Omental fat pad (tissue), 4 donors: ENCODE measurements at places on chromosomes 7 and 10.

GRCh38 chr10:17278607-17279240, 50.7 kb downstream of the VIM start:
- DNase-seq: no peak

DNA sequence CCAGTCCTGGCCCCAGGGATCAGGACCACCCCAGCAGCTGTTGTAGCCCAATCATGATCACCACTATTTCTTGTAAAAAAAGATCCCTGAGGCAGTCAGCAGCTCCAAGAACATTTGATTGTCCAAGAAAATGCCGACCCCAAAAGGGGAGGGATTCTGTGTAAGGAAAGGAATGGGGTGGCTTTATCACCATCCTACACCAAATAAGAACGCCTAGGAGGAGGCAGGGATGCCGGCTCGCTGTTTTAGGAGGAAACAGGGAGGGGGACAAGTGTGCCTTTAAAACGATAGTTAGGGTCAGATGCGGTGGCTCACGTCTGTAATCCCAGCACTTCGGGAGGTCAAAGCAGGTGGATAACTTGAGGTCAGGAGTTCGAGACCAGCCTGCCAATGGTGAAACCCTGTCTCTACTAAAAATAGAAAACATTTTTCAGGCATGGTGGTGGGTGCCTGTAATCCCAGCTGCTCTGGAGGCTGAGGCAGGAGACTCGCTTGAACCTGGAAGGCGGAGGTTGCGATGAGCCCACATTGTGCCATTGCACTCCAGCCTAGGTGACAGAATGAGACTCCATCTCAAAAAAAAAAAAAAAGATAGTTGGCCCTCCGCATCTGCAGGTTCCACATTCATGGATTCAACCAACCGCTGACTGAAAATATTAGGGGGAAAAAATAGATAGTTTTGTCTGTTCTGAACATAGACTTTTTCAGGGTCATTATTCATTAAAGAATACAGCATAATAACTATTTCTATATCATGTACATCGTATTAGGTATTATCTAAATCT, 63.6 kb downstream of the PDIA4 start:
- DNase-seq: no peak

GRCh38 chr10:4294996-4295792, 510.2 kb upstream of the KLF6 start:
- no peak for DNase-seq

- no peak for DNase-seq
These were observed 37.4 kb upstream of the GSAP start for GRCh38 chr7:77453531-77453930.

DNA sequence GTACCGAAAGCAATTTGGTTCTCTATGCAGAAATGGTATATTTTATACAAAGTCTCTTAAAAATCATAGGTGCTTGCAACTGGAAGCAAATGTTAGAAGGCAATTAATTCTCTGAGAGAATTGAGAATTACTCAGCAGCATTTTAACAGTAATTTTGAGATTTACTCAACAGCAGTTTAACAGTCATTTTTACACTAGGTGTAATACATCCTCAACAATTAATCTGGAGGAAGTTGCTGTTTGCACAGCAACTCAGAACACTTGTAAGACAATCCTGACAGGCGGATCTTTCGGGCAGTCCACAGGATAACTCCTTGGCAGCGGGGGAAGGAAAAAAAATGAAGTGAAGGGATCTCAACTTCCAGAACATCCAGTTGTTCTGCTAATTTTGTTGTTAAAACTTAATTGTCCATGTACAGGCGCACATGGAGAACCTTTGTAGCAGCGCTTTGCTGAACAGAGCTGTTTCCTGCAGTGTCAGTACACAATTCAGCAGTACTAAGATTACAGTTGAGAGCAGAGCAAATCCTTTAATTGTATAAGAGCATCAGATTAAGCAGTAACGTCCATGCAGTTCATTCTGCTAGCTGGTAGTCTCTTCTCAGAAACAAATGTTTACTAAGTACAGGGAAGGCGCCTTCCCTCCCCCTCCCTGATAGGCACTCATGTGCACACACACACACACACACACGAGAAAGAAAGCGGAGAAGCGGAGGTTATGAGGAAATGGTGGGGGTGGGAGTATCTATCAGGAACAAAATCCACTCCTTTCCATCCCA, 43.8 kb downstream of the ENO4 start:
- no peak for DNase-seq

- no peak for DNase-seq
These were observed 22.6 kb downstream of the TMEM254 start for GRCh38 chr10:80100861-80101695.

DNA sequence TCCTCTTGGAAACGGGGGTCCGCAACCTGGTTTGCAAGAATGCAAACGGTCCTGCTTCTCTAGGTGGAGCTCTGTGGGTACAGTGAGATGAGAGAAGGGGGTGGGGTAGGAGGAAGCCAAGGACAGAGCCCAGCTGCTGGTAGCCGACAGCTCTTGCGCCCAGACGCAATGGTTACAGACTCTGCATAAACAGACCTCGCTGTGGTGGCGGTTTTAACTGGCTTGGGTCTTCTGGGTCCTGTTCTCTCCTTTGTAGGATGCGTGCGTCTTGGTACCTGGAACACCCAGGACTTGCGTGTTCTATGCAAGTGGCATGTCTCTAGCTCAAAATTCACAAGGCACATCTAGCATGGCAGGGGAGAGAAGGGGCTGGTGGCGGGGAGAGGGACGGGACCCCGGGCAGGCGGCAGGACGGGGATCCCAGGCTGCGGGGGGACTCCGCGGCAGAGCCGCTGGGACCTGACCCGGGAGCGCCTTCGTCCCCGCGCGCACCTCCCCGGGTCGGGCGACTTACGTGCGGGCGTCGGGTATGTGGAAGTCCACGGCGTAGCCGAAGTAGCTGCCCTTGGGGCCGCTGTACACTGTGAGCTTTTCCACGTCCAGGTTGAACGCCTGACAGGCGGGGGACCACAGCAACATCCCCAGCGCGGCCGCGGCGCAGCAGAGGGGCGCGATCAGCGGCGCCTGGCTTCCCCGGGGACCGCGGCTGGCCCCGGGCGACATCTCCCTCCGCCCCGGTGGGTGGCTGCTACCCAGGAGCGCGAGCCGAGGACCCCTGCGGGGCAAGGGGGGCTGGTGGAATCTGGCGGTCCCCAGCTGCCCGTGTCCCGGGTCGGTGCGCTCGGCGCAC, 448 bp downstream of the ITGA8 start:
- DNase-seq: no peak

GRCh38 chr10:29355411-29355991, 66.6 kb downstream of the LYZL1 start:
- DNase-seq: no peak

DNA sequence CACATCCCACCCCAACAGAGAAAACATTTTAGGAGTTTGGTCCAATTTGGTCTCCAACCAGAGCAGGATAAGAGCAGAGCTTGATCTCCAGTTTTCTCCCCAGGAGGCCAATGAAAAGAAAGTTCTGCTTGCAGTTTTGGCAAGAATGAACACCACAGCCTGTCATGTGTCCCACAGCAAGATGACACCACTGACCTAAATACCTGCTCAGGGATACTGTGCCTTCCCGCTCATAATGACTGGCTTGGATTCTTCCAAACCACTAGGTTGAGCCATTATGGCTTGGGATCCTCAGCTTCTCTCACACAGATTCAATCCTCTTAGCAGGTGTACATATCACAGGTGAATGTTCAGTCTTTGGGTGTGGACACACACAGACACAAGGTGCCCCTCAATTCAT, 53.3 kb downstream of the C10orf90 start:
- no peak for DNase-seq

DNA sequence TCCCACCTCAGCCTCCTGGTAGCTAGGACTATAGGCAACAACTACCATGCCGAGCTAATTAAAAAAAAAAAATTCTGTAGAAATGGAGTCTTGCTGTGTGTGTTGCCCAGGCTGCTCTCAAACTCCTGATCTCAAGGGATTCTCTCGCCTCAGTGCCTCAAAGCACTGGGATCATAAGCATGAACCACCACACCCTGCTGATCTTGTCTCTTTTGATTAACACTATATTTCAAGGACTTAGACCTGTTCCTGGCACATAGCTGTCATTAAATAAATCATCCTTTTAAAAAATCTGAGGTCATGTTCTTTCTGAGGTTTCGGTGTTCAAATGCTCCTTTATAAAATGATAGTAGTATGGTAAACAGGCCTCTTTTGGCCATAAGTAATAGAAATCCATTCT, 4.8 kb downstream of the PALS2 start:
- no peak for DNase-seq

GRCh38 chr7:100708395-100708794, 2.5 kb downstream of the POP7 start:
- no peak for DNase-seq

DNA sequence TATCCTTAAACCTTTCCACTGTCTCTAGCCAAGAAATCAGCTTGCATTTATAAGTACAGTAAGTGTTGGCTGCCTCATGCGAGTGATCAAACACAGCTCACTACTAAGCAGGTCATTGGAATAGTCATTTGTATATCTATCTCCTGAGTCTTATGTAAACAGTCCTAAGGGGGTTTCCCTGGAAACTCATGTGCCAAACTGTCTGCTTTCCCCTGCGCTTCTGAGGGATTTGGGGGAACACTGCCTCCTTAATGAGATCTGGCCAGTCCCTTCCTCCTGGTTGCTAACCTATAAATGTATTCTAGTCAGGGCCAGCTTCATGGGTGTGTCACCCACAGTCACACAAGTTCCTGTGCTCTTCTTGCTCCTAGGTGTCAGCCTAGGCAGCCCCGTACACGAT, 133.1 kb downstream of the CD36 start:
- DNase-seq: no peak

GRCh38 chr10:126336801-126337200, 51.5 kb downstream of the ADAM12 start:
- DNase-seq: no peak

GRCh38 chr10:112426111-112426510, 20.6 kb downstream of the ZDHHC6 start:
- DNase-seq: no peak

DNA sequence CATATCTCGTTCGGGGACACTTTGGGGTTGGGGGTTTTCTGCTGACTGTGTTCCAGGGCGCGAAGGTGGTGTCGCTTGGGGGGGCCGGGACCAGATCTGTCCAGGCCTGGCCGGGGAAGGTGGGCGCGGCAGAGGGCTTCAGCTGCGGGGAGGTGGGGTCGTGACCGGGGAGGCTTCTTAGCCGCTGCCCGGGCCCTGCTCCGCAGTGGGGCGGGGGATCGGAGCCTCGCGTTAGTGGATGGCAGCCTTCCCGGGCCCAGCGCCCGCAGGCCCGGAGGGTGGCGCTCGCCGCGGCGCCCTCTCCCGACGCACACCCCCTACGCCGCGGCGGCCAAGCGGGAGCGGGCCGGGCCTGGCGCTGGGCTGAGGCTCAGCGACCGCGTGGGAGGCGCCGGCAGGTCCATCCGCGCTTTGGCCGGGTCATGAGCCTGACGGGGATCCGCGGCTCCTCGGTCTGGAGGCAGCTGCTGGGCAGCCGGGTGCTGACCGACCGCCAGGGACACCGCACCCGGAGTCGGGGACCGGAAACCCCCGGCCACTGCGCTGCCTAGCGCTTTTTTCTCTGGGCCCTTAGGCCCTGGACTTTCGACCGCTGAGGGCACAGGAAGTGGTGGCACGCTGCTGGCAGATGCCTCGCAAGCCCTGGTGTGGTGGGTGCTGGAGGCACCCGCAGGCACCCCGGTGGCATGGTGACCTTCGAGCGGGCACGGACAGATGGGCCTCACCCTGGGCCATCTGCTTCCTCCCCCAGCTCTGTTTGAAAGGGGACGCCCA, 1.2 kb downstream of the AGAP3 start:
- no peak for DNase-seq

DNA sequence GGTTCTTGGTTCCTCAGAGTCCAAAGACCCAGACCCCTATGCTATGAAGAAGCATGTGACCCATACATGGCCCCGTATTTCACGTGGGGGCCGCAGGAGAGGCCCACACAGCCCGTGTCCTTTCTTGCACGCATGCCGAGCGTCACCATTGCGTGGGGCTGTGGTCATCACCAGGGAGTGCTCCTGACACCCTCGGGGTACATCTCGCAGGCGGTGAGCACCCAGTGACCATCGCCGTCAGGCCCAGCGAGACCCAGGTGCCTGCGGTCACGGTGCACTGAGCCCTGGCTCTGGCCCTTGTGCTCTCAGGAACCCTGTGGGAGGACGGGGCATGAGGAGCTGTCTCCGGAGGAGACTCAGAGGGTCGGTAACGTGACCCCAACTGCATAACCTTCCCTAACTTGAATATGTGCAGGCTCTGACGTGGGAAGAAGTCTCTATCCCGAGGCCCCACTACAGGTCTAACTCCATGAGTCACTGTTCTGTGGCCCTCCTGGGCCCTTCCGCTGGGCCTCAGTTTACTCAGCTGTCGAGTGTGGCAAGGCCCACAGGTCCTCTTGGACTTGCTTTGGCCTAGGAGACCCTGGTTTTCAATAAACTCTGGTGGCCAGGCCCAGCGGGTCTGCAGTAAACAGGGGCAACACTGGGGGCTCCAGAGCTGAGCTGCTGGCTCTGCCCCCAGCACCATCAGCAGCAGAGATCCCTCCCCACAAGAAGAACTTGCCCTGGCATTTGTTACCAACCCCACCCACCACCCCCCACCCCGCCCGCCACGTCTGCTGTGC, 503.9 kb downstream of the PTPRN2 start:
- DNase-seq: no peak

GRCh38 chr10:51403521-51403920, 295.9 kb downstream of the CSTF2T start:
- DNase-seq: no peak

DNA sequence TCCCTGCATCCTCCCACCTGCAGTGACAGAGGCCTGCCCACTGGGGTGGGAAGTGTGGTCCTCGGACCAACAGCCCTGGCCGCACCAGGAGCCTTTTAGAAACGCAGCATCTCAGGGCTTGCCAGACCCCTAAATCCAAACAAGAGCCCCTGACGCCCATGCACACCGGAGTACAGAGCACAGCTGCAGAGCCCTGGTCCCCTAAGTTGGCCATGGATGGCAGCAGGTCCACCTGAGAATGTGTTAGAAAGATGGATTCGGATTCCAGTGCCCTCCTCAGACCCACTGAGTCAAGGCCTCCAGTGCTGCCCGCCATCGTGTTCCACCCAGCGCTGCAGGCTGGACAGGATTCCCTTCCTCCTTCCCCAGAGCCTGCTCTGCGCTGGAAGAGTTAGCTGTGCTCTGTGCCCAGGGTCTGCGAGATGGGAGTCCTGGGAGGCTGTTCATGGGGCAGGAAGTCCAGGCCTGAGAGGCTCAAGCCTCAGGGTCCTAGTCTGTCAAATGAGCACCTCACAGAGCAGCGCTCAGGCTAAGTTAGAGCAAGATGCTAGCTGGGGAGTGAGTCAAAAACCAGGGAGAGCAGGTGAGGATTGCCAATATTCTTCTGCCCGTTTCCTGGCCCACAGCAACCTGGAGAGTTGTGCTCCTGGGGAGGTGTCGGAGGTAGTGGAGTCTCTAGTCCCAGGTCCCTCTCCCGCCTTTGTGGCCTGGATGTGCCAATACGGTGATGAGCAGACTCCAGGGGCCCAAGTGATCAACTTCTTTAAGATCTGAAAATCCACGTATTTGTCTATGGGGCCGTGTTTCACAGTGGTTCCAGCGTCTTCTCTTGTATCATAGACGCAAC, 95.9 kb upstream of the GPR26 start:
- no peak for DNase-seq
